ENCODE measurements at places on chromosomes 6 and 20. TPM values are rescaled to one million over a fixed set of nuclear protein-coding genes. Genes with fewer than 3 reads are reported as not detected.

The AVP gene
- 81.3 TPM for total RNA-seq

The ZNF334 gene
- total RNA-seq: 3.0 TPM

GRCh38 chr20:61296629-61297019 lies 44.6 kb downstream of the CDH4 start:
- no peak for DNase-seq

GRCh38 chr20:3541887-3542721 lies 71.3 kb downstream of the ATRN start:
- no peak for DNase-seq
